ENCODE measurements at places on chromosomes 7 and 10.

- no peak for DNase-seq
These were observed 4.5 kb downstream of the VGF start for GRCh38 chr7:101160910-101161309.

GRCh38 chr7:126083014-126083413 is 1153.4 kb upstream of the POT1 start:
- DNase-seq = no peak

DNA sequence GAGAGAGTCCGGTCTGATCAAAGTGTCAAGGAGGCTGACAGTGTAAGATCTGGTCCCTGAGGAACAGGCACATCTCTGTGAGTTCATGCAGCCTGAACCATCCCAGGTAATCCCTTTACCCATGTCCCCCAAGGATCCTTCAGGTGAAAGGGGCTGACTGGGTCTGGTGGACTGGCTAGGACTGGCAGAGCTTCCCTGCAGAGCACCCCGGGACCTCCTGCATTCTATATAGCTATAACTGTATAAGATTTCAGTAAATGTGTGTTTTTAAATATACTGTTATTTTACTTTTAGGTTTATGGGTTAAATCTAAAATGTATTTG is 246.8 kb downstream of the ELMO1 start:
- no peak for DNase-seq

GRCh38 chr10:88640186-88640585 is 24.1 kb upstream of the LIPF start:
- DNase-seq = no peak

- DNase-seq = no peak
These were observed 80.9 kb downstream of the SGMS1 start for GRCh38 chr10:50542871-50543270.

DNA sequence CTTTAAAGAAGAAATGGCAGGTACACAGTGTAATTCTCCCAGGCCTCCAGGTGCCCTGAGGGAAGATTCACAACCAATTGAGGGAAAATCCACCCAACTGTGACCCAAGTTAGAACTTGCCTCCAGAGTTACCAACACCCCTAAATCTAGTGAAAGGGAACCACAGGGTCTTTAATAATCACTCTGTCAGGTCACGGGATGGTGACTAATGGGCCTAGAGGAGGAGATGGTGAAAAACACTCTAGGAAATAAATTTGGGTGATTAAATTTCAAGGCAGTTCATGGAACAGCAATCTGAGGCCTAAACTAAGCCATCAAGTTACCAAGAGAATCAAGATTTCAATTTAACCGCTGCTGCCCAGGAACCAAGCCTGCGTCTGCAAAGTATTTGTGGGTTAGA is 26.7 kb upstream of the SLF2 start:
- no peak for DNase-seq

DNA sequence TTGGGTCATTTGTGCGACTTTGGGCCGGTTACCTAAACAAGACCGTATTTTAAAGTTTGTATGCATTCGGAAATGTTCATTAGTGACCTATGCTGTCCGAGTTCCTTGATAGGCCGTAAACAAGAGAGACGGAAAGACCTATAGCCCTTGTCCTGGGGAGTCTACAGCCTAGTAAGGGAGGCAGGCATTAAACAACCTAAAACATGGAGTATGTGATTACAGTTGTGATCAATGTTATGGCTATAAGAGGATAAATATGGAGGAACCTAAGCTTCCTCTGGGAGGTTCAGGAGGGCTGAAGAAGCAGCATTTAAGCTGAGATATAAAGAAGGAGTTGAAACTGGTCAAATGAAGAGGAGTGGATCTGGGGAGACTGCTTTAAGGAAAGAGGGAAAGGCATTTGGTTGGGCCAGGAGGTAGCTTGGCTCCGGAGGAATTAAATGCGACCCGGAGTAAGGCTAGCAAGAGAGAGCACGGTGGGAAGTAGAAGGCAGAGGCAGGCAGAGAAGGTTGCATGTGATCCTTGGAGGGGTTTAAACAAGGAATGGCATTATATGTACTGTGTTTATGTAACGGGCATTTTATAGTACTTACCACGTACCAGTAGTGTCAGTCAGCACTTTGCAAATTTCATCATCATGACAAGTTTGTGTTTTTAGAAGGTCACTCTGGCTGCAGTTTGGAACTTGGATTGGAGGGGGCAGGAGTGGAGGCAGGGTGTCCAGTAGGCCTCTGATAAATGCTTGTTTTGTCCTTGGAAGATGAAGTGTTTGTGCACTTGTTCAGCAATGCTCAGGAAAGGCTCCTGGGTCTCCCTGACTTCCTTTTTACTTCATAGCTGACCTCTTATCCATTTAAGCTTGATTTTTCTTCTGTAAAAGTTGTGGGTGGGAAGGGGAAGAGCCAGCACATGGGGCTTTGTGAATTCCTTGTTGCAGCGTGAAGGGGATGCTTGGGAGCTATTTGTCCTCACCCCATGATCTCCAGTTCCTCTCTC is 1.0 kb upstream of the AVPI1 start:
- no peak for DNase-seq

DNA sequence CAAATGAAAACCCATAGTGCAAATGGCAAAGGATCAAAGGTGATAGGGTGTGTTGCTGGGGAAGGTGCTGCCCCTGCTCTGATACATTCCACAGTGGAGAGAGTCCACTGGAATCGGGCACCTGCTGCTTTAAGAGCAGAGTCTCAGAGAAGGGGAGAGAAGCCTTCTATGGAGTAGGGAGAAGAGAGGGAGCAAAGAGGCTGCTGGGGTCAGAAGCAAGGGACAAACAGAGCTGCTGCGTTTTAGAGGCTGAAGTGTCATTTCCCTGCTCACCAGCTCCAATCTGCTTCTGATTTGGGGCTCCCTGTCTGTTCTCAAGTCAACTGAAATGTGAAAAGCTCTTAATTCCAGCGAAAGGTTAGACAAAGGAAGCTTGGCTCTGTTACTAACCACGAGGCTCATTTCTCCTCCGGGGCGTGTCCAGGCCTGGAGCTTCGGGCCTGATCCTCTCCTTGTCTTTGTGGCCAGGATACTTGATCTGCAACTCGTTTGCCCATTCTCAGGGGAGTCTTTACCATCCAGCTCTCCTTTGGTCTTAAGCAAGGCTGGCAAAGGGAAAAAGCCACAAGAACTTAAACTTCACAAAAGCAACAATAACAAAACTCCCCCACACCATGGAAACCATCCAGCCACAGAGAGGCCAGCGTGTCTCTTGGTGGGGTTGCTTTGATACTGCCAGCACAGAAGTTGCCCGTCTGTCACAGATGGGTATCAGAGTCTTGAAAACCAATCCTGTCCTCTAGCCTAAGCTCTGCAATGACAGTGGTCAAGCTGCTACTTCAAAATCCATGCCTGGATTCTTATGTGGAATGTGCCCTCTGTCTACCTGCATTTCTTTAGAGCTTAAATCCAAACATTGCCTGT is 692.6 kb downstream of the SUGCT start:
- no peak for DNase-seq

GRCh38 chr7:78101076-78101475 is 302.5 kb downstream of the PHTF2 start:
- no peak for DNase-seq

- no peak for DNase-seq
These were observed 194.5 kb downstream of the SDK1 start for GRCh38 chr7:3495530-3495929.

DNA sequence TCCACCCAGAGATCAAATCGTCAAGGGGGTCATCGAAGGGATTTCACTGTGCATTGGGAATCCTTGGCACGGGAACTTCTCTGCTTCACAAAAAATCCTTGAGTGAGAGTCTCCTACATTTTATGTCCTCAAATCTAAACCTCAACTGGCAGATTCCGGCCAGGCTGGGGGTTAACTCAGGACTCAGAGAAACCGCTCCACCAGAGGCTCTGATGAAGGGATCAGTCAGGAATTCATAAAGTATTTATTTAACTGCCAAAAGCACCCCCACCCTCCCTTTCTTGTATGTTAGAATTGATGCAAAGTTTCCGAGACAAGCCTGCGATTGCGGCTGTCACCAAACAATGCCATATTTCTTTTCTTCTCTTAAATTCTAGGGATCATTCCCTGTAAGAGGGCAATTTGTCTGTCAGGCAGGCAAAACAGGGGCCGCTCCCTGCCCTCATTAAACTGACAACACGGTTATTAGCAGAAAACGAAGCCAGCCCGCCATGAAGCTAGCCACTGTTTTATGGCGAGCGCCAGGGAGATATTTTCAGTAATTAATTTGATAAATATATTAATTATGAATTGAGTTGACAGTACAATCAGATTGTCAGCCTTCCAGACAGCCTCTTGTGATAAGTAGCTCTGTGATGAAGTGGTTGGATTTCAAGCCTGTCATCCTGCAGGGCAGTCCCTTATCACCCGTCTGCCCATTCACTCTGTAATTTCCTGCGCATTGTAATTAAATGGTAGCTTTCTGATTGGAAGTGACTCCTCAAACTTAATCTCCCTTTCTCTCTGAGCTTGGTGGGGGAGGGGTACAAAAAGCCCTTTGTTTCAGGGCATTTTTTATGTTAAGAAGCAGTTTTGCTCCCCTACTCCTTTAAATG is 153.0 kb upstream of the GPR26 start:
- no peak for DNase-seq

- no peak for DNase-seq
These were observed 14.6 kb downstream of the VCL start for GRCh38 chr10:74012480-74012879.

DNA sequence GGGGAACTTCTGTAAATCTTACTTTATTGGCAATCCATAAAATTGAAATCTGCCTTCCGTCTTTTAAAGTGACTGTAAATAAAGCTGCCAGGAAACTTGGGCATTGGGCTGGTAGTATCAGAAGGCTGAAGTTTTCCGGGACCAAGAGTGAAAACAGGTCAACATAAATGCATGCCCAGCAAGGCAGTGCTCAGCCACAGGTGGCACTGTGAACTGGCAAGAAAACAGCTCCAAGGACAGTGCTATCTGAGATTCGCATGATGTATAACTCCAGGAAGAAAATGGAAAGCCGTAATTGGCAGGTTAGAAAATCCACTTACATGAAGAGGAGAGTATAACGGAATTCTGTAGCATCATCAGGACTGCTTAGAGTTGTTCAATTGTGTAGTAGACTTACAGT is 1.9 kb upstream of the INSYN2A start:
- DNase-seq = no peak

DNA sequence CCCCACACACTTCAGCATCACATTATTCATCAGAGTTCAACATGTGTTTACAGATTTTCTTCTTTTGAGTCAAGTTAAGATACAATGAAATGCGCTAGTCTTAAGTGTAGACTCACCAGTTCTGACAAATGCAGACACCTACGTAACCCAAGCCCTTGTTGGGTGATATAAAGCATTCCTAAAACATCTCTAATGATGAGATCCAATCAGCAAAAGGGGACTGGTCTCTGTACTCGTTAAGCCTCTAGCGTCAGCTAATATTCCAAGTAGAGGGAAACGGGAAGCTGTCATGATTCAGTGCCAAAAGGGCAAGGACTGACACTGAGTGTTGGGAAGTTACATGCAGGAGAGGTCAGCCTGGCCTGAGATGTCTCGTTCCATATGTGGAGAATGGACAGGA is 38.7 kb upstream of the TRIL start:
- DNase-seq = no peak

DNA sequence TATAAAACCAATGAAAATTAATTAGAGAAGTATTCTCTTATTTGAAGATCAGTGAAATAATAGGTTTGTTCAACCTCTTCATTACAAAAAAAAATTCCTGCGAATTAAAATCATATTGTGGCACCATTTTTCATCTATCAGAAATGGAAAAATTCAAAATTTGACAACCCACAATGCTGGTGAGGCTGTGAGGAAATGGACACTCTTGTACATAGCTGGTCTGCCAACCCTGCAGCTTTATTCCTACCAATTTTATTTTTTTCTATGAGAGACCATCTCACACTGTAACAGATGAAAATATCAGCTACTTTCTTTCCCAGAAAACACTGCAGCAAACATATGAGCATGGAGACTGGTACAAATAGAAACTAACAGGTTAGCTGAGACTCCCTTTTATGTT is 208.8 kb upstream of the SEMA3E start:
- no peak for DNase-seq

DNA sequence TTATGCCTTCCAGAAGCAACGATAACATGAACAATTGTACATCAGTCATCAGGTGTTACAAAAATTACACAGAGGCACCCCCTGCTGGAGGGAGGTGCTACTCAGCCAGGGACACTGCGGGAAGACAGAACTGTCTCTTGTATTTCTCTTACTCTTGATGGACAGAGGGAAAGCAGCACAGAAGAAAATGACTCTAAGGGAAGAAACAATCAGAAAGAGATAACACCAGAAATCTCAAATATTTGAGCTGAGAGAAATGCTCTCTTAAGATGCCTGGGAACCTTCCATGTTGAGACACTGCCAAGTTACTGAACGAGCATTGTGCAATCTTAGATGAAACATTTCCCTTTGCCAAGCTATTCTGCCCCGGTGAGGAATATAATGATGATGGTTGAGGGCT is 227.6 kb upstream of the NPSR1 start:
- DNase-seq = no peak

GRCh38 chr10:114293075-114293474 is 54.0 kb downstream of the VWA2 start:
- DNase-seq = no peak

GRCh38 chr10:126250045-126250444 is 138.2 kb downstream of the ADAM12 start:
- no peak for DNase-seq

- no peak for DNase-seq
These were observed 54.8 kb upstream of the SLC35B4 start for GRCh38 chr7:134371536-134371935.

DNA sequence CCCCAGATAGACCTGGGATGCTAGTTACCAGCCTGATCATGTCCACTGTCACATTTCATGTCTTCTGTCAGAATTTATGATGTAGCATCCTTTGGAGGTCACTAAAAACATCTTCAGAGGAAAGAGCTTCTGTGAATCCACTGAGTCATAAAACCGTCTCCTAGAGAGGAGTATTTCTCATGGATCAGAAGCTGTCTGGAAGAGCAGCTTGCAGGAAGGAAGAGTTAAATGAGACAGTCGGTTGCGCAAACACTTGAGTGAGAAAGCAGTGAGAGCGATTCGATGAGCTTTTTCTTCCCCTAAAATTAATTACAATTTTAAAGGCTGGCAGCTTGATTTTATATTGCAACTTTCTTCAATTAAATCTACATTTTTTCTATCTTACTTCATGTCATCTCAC is 47.2 kb upstream of the WDR11 start:
- no peak for DNase-seq

- DNase-seq = no peak
These were observed 33.9 kb downstream of the CACUL1 start for GRCh38 chr10:118720685-118721538.
